Activated T-helper 1 cell treated with Interleukin-2 at 50 U/mL for 16 hours (primary cell): ENCODE measurements at places on chromosomes 7 and 10.

GRCh38 chr7:135710417-135711138, 17.4 kb downstream of the SLC13A4 start:
- no peak for DNase-seq

- no peak for DNase-seq
These were observed 283.0 kb downstream of the ADK start for GRCh38 chr10:74433993-74434392.

- no peak for DNase-seq
These were observed 94.7 kb downstream of the DYNC2I1 start for GRCh38 chr7:158950914-158951635.

DNA sequence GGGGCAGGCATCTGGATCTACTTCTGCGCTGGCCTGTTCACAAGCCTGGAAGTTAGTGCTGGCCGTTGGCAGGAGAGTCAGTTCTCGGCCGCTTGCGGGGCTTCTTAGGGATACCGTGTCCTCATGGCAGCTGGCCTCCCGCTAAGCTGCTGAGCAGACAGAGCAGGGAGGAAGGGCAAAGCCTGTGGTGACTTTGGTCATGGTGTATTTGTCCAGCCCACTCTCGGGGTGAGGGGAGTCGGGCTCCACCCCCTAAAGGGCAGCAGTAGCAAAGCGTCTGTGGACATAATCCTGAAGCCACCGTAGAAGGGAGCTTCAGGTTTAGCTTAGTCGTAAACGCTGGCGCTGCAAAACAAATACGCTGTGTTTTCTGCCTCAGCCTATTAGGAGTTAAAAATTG, 12.2 kb downstream of the UBE3C start:
- no peak for DNase-seq
